ENCODE measurements at places on chromosomes 3 and 15.

- no peak for DNase-seq
Observed at GRCh38 chr3:67863869-67864268, 209.5 kb upstream of the SUCLG2 start.

DNA sequence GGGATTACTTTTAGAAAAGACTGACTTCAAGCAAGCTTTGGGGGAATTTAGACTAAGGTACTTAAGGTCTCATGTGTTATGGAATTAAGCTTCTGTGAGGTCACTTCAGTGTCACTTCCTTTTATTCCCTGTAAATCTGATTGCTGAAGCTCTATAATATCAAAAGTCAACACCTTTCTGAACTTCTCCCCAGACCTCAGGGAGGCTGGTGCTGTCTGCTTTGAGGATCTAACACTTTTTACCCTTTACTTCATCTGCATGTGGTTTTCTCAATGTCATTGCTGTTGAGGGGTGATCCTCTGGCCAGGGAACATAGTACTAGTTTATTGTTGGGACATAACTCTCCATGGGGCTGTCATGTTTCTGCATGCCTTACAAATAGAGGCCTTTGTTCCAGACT lies 41.8 kb upstream of the RASGRF1 start:
- no peak for DNase-seq

DNA sequence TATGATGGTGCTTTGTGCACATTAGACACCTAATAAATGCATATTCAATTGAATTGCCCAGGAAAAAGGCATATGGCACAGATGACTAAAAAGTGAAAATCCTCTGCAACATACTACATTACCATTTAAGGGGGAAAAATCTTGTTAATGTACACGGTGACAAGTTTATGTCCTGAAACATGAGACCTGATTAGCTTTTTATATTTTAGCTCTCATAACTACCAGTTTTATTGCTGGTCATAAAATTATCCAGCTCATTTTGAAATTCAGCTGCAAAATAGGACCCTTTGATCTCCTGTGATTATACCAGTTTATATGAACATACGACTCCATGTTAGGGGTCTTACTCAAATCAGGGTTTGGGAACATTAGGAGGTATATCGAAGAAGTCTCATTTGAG lies 684.6 kb upstream of the CCDC54 start:
- DNase-seq, result no peak

GRCh38 chr15:94083467-94084052 lies 147.8 kb upstream of the MCTP2 start:
- no peak for DNase-seq

GRCh38 chr3:126052196-126053058 lies 31.5 kb downstream of the SLC41A3 start:
- no peak for DNase-seq

GRCh38 chr15:29533647-29534046 lies 264.0 kb upstream of the NSMCE3 start:
- DNase-seq, result no peak

- no peak for DNase-seq
Observed at GRCh38 chr3:74054566-74054965, 429.8 kb upstream of the PDZRN3 start.

DNA sequence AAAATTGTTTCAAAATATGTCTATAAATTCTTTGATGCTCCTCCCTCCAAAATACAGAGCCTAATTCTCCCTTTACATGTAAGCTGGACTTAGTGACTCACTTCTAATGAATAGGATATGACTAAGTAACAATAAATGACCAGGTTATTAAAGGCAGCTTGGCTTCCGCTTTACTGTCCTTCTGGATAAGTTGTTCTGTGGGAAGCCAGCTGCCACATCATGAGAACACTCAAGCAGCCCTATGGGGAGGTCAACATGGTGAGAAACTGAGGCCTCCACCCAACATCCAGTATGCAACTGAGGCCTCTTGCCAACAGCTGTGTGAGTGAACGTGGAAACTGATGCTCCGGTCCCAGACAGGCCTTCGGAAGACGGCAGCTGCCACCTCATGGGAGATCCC lies 247.3 kb upstream of the CHRM5 start:
- no peak for DNase-seq

DNA sequence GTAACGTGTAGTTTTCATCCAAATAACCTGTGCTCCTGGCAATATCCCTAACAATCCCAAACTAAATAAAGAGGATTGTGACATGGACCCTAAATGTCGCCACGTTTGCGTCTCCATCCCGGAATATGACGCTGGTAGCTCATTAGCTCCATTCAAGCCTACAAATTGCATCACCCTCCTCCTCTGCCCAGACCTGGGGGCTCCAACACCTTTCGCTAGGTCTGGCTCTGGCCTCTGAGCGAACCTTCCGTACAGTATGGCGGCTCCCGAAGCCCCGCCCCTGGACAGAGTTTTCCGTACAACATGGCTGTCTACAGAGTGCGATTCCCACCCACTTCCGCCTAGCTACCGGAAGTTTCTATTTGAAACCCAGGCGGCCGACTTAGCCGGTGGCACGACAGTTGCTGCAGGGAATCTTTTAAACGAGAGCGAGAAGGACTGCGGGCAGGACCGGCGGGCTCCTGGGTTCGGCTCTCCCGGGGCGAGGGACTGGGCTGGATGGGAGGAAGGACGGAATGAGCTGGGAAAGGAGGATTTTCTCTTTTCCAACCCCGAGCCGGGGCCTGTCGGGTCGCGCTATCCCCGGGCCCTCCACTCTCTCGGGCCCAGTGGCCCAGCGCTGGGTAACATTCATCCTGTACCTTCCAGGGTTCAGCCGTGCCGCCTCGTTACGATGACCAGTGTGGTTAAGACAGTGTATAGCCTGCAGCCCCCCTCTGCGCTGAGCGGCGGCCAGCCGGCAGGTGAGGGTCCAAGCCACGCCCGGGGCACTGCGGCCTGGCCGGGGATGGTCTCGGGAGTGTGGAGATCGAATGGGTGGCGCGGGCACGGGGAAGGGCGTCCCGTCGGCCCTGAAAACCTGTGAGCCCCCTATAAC lies at the start of gene KNSTRN:
Gene KNSTRN (plus strand): TSS at position 142 of the 877 bp plus-strand sequence. CDS start 115 bp downstream, at position 257.
- DNase-seq, result peak; percentile 85

DNA sequence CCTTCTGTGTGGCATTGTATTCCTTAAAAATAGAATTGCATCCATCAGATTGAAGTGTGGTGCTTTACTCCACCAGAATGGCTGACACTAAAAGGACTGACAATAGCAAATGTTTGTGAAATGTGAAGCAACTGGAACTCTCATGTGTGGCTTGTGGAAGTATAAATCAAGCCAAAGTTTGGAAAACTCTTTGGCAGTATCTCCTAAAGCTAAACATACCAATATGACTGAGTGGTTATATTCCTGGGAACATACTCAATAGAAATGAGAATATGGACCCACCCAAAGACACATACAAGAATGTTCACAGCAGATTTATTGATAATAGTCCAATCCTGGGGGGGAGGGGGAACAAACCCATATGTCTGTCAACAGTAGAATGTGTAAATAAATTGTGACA lies 87.1 kb downstream of the RARB start:
- no peak for DNase-seq
